ENCODE measurements at places on chromosomes 16 and 17.

GRCh38 chr16:4511441-4512082 lies 27.0 kb downstream of the CDIP1 start:
- no peak for DNase-seq

GRCh38 chr17:75403131-75403530 lies 2.3 kb downstream of the GRB2 start:
- DNase-seq: no peak

DNA sequence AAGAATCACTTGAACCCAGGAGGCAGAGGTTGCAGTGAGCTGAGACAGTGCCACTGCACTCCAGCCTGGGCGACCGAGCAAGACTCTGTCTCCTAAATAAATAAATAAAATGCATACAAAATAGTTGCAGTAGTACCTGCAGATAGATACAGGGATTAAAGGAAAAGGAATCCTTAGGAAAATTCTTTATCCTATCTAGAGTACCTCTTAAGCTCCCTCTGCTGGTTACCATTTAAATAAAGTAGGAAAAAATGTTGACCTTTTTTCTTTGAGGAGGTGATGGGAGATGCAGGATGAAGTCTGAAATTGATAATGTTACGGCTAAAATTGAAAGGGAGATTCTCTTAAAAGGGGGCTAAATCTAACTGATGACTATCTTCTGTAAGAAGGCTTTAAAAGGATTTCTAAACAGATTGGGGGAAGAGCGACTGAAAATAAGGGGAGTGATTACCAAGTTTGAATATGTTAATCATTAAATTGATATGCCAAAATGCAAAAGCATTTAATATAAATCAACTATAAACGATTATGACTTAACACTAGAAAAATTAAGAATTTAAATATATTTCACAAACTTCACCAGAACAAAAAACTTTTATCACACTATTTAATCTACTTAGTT lies 29.4 kb downstream of the C16orf87 start:
- no peak for DNase-seq

DNA sequence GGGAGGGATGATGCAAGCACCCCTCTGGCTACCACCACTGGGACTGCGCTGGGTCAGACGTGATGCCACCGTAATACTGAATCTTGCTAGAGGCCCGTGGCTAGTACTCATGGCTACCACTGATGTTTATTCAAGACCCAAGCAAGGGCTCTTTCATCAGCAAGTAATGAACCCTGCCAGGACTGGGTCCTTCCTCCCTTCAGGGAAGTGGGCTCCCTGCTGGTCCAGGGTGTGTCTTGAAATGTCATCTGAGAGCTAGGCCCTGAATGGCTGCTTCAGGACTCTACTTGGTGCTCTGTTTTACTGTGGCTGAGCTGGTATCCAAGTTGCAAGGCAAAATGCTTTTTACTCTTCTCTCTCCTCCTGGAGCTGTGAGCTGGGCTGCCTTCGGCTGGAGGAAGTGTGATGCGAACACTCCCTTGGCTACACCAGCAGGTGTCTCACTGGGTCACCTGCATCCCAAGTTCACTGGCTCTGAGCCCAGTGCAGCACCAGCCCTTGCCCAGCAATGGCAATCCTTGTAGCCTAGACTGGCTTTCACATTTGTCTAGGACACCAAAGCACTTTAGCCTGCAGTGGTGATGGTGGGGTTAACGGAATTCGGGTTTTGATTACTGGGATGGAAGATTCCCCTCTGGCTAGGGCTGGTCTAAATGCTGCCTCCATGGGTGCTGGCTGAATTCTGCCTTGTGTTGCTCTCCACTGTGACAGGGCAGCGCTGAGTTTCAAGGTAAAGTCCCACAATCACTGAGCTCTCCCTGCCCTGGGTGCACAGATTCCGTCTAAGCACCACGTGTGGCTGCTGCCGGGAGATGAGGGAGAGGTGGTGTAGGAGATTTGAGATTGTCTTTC lies 98.6 kb downstream of the USP22 start:
- DNase-seq: no peak

- DNase-seq: no peak
Measured at GRCh38 chr17:50190603-50191358, 10.7 kb downstream of the COL1A1 start.

DNA sequence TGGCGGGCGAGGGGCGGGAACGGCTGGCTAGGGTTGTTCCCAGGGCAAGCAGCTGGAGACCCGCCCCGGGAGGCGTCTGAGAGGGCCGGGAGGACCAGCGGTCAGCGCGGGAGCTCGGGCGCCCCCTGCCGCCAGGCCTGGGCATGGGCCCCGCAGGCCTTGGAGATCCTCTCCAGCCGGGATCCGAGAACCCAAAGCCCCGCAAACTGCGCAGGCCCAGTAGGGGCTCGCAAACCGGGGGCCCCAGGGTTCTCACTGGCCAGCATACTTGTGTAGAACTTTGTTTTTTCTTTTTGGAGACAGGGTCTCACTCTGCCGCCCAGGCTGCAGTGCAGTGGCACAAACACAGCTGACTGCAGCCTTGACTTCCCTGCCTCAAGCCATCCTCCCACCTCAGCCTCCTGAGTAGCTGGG lies 20.8 kb upstream of the ZNF423 start:
- DNase-seq: no peak

DNA sequence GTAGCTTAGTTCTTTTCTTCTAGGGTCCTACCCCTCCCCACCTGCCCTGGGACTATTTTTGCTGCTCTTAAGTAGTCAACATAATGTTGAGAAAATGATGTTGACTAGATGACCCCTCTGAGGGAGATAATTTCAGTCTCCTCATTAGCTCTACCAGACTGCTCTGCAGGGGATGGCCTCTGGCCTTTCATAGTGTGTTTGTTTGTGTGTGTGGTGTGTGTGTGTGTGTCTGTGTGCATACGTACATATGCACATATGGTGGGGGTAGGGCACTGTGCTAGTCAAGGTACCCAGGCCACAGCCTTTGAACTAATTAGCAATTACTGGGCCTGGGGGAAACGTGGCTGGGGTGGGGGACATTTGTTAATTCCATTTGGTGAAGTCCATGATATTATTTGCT lies 254.0 kb downstream of the SHISA9 start:
- no peak for DNase-seq

DNA sequence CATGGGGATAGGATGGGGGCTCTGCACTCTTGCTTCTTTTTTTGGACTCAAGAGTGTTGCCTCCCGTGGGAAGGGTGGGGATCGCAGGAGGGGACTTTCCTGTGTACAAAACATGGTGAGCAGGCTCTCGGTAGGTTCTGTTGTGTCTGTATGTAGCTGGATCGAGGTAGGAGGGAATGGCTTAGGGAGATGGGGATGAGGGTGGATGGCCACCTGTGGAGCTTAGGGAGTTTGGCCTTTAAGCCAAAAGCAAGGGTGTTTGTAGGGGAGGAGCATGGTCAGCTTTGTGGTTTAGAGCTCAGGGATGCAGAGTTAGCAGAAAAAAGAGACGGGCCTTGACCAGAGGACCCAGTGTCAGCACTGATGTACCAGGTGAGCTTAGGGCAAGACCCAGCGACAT lies 11.0 kb upstream of the EDC4 start:
- DNase-seq: no peak

DNA sequence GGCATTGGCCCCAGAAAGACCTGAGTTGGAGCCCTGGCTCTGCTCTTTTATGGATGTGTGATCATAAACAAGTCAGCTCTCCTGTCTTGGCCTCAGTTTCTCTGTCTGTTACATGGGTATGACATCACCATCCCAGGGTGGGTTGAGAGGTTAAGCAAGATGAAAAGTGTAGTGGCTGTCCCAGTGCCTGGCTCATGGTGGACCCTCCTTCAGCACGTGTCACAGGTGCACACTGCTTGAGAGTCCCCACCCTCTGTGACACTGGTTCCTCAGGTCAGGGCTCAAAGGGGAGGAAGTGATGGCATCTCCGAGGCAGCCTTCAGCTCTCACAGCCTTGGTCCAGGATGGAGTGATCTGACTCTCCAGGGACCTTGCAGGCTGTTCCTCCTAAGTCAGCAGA lies 218.4 kb downstream of the HAPSTR1 start:
- no peak for DNase-seq

Measured in vagina (tissue), 2 donors.